Stimulated activated CD8-positive, alpha-beta memory T cell treated with anti-CD3 and anti-CD28 coated beads, Interleukin-2, amount 100 ng/mL, for 1 hour (primary cell): ENCODE measurements at places on chromosomes 2 and 18.

DNA sequence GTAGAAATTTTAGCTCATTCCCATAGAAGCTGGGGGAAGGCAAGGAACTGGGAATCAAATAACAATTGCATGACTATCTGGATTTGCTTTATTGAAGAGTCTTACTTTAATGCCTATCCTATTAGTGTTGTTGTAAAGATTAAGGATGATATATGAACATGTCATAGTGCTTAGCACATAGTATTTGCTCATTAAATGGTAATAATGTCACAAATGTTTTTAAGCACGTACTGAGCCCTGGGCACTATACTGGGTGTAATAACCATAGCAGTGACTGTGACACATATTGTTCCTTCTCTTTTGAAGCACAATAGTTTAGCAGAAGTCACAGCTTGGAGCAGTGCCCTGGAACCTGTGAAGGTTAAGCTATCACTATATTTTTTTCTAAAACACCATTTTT lies 47.2 kb upstream of the DTNB start:
- no peak for DNase-seq

DNA sequence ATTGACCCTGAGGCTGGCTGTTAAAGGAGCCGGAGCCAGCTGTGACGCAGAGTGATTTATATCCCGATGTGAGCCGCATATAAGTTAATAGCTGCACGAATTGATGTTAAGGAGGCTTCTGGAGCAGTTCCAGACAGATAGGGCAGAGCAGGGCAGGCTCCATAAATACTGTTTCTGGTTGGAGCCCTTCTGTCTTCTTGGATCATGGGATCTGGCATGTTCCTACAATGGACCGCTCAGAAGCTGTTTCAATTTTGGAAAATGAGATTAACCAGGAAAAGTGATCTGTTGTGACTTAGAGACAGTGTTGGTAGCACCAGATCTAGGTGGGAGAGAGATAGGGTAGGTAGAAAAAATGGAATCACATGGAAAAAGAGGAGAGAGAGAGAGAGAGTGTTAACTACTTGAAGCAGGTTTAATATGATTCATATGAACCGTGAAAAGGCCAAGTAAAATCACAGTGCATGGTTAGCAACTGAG lies 4.8 kb upstream of the IGFBP5 start:
- DNase-seq = no peak

- no peak for DNase-seq
Measured at GRCh38 chr18:54684784-54685183, 93.7 kb downstream of the DYNAP start.

- no peak for DNase-seq
Measured at GRCh38 chr18:61803393-61803792, 89.4 kb downstream of the RNF152 start.

GRCh38 chr2:173290046-173290445 lies 64.6 kb upstream of the CDCA7 start:
- no peak for DNase-seq

DNA sequence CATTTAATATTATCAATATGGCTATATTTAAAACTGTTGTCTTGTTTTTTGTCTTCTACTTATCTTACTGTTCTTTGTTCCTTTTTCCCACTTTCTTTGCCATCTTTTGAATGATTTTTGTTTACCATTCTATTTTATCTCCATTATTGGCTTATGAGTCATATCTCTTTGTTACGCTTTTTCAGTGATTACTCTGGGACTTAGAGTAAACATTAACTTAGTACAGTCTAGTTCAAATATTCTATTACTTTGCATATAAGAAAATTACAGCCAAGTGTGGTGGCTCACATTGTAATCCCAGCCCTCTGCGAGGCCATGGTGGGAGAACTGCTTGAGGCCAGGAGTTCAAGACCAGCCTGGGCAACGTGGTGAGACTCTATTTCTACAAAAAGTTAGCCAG lies 26.1 kb downstream of the ADCY3 start:
- DNase-seq = no peak

DNA sequence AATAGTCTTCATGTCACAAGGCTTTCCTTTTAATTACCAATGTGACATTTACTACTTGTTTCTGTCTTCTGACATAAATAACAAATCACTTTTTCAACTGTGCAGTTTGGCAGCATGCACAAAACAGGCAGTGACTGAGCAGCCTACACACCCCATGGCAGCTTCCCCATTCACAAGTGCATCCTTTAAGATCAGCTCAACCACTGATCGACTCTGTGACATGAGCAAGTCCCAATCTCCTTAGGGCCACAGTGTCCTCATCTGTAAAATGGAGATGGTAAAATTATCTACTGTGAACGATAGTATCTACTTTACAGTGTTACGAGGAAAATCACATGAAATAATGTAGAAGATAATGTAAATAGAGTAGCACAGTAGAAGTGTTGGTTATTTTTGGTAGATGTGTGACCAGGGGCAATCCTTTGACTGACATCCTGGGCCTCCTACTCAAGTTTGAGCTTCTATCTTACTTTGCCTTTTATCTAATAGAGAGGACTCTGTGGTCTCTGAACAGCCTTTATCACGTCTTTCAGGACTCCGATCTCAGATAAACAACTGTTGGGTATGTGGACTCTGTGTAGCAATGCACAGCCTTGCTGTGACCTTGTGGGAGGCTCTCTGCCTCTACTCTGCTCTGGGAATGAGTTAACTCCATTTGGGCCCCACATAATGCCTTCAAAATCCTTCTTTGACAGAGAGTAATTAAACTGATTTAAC lies 120.6 kb downstream of the PIGN start:
- no peak for DNase-seq

GRCh38 chr2:158025255-158025996 lies 76.2 kb upstream of the UPP2 start:
- DNase-seq = no peak

DNA sequence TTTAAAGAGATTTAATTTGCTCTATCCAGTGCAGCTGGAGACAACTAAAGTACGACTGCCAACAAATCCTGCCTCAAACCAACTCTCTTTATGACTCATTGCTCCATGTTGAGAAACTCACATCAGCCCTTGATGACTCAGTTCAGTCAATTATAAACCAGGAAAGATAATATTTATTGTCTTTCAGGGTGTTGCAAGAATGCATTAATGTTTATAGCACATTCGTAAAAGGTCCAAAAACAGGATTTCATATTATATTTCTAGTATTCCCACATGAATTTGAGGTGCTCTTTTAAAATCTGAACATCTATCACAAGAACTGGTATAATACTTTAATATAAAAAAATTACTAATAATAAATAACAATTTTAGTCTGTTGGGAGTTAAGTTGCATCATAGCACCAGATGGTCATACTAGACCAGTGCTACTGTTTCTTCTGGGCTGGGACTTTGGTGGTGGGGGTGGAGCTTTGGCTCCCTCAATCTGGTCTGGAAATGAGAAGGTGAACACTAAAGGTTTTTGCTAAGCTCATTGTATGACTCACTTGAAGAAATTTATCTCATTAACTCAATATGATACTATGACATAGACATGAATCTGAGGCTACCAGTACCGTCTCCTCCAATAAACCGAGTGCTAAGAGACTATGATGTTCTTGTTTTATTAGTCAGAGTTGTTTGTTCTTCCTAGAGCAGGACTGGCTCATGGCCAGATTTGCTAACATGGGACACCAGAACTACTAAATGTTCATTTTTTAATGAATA lies 26.6 kb upstream of the MAP3K20 start:
- DNase-seq = no peak

DNA sequence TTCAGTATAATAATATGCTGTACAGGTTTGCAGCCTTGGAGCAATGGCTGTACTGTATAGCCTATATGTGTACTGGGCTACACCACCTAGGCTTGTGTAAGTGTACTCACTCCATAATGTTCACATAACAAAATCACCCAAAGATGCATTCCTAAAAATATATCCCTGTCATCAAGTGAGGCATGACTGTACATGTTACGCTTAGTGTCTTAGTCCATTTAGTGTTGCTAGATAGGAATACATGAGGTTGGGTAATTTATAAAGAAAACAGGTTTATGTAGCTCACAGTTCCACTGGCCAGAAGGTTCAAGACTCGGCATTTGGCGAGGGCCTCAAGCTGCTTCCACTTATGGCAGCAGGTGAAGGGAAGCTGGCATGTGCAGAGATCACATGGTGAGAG lies 31.4 kb downstream of the RNF152 start:
- no peak for DNase-seq

DNA sequence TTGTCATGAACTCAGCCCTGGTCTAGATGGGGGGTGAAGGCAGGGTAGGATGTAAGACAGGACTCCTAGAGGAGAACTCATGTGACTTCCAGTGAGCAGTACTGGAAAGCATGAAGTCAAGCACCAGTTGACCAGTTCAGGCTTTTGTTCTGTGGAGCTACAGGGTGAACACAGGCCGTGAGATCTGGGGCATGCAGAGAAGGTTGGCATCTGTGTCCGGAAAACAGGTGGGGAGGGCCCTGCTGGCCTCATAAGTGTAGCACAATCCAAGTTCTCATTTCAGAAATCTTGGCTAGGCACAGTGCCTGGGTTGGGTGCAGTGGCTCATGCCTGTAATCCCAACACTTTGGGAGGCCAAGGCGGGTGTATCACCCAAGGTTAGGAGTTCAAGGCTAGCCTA lies 50.9 kb upstream of the SPATS2L start:
- DNase-seq = no peak
